ENCODE measurements at places on chromosomes 7 and 10.

DNA sequence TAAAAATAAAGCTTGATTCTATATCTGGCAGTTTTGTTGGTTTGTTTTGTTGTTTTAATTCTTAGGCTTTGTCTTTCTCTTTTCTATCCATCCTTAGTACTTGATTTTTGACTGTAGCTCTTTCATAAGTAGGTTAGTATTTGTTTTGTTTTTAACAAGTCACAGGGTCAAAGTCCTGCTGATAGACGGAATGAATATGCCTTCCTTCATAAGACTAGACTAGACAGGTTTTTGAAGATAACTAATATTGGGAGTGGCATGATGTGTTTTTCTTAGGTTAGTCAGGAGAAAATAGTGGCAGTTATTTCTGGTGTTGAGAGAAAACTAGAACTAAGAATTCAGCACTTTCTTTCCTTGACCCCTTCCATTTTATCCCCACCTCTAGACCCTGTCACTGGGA is 50.4 kb downstream of the CASD1 start:
- no peak for DNase-seq

- DNase-seq = no peak
These were observed 26.7 kb upstream of the CDCA7L start for GRCh38 chr7:21972397-21972784.

GRCh38 chr7:45687721-45688120 is 113.6 kb downstream of the ADCY1 start:
- DNase-seq = no peak

- DNase-seq = no peak
These were observed 59.8 kb downstream of the HK1 start for GRCh38 chr10:69338133-69338456.

- DNase-seq = peak; percentile 90
These were observed 5.3 kb downstream of the HOXA11 start for GRCh38 chr7:27179503-27180430.

DNA sequence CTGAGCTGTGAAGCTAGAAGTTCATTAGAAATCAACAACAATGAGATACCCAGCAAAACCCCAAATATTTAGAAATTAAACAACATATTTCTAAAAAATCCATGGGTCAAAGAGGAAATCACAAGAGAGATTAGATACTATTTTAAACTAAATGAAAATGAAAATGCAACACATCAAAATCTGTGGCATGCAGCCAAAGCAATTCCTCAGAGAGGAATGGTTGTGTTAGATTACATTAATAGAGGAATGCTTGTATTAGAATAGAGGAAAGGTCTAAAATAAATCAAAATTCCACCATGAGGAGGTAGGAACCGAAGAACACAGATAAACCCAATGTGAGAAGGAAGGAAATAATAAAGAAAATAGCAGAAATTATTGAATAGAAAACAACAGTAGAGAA is 642.1 kb upstream of the GALNT17 start:
- DNase-seq = no peak

- no peak for DNase-seq
These were observed 29.5 kb upstream of the COBL start for GRCh38 chr7:51346126-51346525.

- no peak for DNase-seq
These were observed 5.6 kb downstream of the TMEM229A start for GRCh38 chr7:124027236-124027635.

DNA sequence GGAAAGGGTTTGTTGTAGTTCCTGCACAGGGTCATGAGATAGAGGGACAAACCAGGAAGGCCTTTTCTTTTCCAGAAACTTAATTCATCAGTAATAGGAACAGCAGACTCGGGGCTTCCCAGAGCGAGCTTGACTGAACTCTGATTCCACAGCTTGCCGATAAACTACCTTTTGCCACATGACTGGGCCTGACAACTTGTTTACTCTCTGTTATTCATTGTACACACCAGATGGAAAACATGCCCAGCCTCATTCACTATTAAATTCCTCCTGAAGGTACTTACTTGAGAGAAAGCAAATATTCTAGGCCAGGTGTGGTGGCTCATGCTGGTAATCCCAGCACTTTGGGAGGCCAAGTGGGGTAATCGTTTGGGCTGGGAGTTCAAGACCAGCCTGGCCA is 77.1 kb upstream of the FGFR2 start:
- no peak for DNase-seq

DNA sequence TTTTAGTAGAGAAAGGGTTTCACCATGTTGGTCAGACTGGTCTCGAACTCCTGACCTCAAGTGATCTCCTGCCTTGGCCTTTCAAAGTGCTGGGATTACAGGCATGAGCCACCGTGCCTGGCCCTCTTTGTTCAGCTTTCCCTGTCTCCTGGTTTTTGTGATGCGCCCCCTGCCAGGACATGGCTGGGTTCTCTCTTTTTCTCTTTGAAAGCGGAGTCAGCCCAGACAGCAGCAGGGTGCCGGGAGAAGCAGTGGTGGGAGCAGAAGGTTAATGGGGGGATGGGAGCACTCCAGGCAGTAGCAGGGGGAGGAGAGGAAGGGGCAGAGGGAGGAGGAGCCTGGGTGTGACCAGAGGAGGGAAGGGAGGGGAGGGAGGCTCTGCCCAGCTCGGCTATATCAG is 1.8 kb downstream of the MUC3A start:
- no peak for DNase-seq

DNA sequence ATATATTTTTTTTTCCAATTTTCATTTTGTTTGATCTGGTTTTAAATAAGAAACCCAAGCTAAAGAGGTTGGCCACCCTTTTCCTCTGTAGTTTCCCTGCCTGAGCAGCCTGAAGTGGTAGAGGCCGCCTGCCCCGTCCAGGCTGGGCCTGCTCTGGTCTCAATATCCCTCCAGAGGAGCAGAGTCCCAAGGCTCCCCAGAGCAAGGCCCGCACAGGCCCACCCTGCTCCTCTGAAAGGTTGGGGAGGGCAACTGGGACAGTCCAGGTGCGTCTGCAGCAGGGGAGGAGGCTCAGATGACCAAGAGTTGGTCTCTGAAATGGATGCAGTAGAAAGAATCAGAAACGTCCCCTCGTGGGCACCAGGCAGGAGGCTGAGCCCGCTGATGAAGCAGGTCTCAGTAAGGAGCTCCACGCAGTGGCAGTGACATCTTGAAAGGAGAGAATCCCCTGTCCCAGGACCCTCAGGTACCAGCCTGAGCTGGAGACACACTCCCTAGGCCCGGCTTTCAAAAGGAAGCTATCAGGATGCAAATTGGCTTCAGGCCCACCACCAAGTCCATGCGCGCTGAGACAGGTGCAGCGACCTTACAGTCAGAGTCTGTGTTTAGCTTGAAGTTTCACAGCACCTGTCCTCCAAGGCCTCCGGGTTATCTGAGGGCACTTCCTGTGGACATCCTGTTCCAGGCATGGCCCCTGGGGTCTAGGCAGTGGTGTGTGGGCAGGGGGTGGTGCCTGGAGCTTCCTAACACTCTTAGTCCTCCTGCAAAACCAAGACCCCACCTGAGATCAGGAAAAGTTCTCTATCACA is 37.7 kb downstream of the EN2 start:
- no peak for DNase-seq
